ENCODE measurements at places on chromosomes 2 and 18.

- no peak for DNase-seq
Observed at GRCh38 chr2:149662556-149662955, 75.0 kb upstream of the MMADHC start.

DNA sequence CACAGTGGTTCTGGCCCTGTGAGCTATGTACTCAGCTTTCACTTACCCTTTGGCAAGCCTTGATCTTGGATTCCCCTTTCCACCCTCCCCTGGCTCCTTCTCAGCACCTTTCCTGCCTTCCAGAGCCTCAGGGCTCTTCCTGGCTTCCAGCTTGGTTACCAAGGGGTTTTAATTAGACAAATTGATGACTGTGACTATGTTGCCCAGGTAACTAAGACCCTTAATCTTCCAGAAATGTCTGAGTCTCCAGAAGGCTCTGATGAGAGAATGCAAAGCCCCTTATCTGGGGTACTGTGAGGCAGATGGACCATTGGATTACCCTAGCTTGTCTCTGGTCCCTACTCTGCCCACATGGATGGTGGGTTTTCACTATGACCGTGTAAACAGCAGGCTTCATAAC is 174.2 kb downstream of the LOXHD1 start:
- DNase-seq = no peak

DNA sequence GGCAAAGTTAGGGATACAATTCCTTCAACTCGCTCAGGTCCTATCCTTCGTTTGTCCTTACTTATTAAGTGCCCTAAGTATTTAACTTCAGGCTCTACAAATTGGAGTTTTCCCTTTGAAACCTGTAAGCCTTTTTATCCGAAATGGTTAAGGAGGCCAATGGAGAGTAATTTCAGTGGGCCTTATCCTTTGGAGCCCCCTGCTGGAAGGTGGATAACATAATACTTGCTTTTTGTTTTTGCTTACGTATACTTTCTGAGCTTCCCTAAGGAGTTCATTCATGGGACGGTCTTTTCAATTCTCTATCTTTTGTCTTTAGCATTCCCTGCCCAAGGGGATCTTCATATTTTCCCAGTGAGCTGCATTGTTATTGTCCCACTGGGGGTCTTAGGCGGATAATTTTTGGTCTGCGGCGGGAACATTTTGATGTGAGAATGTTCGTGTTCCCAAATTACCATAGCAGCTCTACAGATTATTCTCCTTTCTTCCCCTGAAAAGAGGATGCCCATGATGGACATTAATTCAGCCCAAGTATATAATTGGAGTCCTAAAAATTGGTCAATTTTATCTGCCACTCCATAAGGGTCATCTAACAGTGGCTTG is 34.4 kb upstream of the TRAPPC8 start:
- DNase-seq = no peak

- no peak for DNase-seq
Observed at GRCh38 chr2:176111309-176111663, 4.2 kb downstream of the HOXD11 start.

GRCh38 chr18:40250236-40250635 is 1704.8 kb upstream of the PIK3C3 start:
- no peak for DNase-seq

Data from Right ventricle myocardium inferior (tissue), 1 donor.